ENCODE measurements at places on chromosomes 1 and 21.

DNA sequence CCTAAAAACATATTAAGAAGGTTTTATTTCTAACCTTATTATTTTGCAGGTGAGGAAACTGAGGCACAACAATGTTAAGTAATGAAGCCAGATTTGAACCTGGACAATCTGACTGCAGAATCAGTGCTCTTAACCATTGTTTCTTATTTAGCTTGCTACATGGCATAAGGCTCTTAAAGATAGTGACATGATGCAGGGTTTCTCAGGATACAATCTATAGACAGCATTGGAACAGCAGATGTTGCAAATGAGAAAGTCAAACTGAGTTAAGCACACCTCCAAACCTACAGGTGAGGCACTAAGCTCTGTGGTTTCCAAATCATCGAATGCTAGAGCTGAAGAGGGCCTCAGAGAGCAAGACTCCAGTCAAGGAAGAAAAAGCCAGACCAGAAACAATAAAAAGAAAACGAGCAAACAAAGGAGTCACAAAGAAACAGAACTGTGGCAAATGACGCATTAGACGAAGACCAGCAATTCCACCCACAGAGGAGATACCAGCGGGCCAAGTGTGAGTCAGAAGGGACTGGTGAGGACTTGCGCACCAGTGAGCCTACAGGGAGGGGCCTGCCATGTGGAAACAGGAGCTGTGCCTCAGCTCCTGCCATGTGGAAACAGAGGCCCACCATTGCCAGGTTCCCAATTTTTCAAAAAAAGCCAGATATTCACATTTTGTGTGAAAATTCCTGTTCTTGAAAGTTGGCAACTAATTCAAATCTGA is 14.4 kb downstream of the CD58 start:
- no peak for DNase-seq

DNA sequence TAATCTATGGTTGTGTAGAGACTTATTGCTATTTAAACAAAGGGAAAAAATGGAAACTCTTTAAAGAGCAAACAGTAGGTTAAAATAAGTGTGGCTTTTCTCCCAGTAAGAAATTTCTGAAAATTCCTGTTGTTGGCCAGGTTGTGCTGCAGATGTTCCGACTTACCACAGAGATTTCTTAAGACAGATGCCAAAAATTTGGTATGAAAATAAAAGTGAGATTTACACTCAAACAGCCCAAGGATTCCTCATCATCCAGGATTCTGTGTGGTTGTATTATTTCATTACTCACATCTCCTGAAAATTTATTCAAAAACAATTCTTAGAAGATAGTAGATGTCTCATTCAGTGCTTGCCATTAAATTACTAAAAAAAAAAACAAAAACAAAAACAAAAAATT is 296.7 kb upstream of the PTBP2 start:
- DNase-seq, result no peak

GRCh38 chr1:94623560-94624148 is 82.1 kb upstream of the F3 start:
- no peak for DNase-seq

GRCh38 chr1:100292711-100293110 is 26.7 kb downstream of the RTCA start:
- DNase-seq, result no peak

DNA sequence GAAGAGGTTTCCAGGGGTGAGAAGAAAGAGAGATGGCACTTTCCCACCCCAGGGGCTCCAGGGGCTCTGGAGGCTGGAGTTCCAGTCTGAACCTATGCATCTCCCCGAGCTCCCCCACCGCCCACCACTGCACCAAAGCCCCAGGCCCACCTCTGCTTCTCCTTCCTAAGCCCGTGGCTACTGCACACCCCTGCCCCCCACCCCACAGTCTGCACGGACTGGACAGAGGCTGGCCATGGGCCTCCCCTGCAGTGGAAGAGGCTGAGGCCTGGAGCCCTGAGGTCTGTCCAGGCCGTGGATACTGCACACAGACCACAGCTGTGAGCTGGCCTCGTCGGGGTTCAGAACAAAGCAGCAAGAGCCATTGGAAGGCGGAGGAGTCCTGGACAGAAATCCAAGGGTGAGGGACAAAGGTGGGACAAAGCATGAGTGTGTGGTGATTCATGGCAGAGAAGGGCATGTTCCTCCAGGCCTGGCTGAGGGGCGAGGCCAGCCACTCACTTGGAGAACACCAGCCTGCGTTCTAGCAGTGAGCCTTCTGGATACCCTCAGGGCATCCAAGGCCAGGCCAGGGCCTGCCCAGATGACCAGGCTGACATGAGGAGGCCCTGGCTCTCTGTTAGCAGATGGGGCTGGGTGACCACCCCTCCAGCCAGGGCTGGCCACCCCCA is 244.8 kb upstream of the VAMP3 start:
- DNase-seq, result no peak

DNA sequence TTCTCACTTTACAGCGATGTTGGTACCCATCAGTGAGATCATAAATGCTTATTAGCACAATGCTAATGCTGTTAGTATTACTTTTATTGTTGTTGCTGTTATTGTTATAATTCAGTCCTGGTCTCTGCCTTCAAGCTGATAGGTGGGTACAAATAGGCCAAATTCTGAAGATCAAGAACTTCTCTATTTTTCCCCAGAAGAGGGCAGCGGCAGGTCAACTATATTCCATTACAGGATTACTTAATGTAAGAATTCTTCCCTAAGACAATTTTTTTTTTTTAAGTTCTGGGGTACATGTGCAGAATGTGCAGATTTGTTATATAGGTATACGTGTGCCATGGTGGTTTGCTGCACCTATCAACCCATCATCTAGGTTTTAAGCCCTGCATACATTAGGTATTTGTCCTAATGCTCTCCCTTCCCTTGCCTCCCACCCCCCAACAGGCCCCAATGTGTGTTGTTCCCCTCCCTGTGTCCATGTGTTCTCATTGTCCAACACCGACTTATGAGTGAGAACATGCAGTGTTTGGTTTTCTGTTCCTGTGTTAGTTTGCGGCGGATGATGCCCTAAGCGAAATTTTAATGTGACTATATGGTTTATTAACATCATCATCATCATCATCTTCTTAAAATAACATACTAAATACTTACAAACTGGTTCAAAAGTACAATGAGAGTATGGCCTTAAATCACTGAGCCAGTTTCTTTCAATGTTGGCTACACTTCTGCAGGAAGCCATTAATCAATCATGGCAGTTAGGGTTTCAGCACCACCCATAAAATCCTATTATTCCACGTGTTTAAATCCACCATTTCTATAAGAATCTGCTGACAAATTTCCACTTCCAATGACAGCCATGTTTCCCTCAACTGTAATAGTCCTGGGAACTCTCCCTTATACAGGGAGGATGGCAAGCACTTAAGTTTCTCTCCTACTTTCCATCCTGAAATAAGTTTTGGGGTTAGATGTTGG is 19.2 kb downstream of the SLC19A2 start:
- no peak for DNase-seq

DNA sequence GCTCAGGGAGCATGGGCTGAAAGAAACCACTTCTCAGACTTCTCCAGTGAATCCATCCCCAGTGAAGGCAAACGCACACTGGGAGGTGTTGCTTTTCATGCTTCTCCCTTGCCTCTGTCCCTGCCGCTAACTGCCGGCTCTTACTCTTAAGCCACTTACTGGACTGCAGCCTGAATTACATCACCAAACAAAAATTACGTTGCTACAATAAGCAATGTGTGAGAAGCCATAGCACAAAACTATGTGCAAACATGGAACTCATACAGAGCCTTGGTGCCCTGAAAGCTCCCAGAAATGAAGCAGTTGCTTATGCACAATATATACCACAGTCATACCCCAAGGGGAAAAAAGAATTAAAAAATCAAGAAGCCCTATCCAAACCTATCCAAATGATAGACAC is 375.2 kb downstream of the KCNH1 start:
- no peak for DNase-seq

DNA sequence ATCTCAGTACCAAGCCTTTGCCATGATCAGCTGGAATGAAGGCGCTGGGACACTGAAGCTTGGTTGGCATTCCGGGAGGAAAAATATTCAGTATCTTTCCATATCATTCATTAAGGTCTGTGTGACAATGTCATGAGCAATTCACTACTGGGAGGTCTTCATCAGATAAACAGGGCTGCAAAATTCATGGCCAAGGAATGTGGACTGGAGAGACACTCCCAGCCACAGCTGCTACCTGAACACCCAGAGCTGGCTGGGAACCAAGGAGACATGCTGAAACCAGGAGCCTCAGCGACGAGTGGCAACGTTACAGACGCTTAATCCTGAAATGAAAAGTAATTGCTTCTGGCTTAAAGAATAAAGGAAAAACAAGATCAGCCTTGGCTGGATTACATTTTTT is 30.6 kb upstream of the DDAH1 start:
- DNase-seq, result no peak

DNA sequence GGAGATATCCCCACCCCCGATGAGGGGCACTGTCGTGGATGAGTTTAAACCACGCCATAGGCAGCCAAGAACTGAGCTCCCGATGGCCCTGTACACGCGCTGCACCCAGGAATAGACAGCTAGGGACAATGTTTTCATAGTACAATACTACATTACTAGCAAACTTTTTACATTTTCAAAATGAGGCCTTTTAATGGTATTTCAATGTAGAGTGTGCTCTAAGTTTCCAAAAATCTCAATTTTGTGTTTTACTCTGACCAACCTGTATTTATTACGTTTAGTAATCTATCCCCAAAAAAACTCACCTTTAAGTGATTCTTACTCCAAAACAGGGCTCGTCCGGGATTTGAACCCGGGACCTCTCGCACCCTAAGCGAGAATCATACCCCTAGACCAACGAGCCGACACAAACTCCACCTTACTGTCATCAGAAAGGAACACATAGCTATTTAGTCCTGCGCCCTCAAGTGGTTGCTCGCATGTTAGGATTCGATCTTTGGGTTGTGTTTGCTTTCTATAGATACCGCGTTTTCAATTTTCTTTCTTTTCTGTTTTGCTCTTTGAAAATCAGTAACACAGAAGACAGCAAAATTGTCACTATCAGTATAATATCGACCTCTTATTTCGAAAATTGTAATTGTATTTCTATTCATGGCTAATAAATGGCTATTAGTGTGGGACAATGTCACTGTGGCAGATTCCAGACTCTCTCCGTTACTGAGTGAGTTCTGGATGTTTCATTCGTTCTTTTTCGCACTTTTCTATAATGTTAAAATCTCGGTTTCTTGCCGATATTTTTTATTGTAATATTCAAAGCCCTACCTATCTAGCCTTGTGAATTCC is 6.4 kb upstream of the MPZL1 start:
- DNase-seq, result peak; percentile 49

All from HuH-7 (cell line).